ENCODE measurements at places on chromosomes 5 and 9.

- no peak for DNase-seq
Measured at GRCh38 chr5:171483551-171484135, 64.2 kb downstream of the FGF18 start.

- DNase-seq: peak; percentile 68
Measured at GRCh38 chr9:98192503-98193335, at the start of gene CORO2A. Gene CORO2A (minus strand): TSS chr9:98192637. CDS start chr9:98157660, 34,977 bp downstream.

GRCh38 chr9:127785023-127785932, 556 bp upstream of the CDK9 start:
- DNase-seq: peak; percentile 84

- no peak for DNase-seq
Measured at GRCh38 chr5:124659798-124660197, 86.6 kb downstream of the ZNF608 start.

- DNase-seq: no peak
Measured at GRCh38 chr5:112555197-112555596, 136.1 kb upstream of the EPB41L4A start.
